ENCODE measurements at places on chromosomes 5 and 9. TPM values are rescaled to one million over a fixed set of nuclear protein-coding genes. Genes with fewer than 3 reads are reported as not detected.

GABBR2 gene
- 0.80 TPM for total RNA-seq

TXN gene
- 71.6 TPM for total RNA-seq

SOHLH1 gene
- not detected for total RNA-seq

SPATA31A5 gene
- not detected for total RNA-seq

DPM2 gene
- 5.3 TPM for total RNA-seq

KIF24 gene
- total RNA-seq, result 0.53 TPM

DNA sequence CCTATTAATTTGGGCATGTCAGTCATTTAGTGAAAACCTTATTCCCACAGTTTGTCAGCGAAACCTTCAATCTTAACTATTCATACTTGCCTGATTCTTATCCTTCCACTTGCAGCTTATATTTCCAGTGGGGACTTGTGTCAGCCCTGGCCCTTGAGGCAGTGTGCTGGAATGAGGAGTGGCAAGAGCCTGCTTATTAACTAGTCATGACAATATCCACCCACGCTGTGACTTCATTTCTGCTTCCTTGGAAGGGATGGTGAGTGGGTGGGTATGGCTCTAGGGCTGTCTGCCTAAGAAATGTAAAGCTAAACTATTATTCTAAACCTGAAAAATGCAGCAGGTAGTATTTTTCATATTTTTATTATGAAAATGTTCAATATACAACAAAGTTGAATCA is 34.0 kb upstream of the LURAP1L start:
- H3K4me1 ChIP-seq, result no peaks in the 10 kb centered on the region
- H3K27ac ChIP-seq, result no peak overlapping the region
- no peaks in the 10 kb centered on the region for H3K27me3 ChIP-seq

GRCh38 chr9:137772281-137772873 is 105.2 kb upstream of the CACNA1B start:
- no peak overlapping the region for H3K27ac ChIP-seq
- H3K27me3 ChIP-seq, result no peaks in the 10 kb centered on the region
- H3K4me1 ChIP-seq, result no peaks in the 10 kb centered on the region
- H3K4me3 ChIP-seq, result no peak overlapping the region

- no peak for DNase-seq
- H3K4me1 ChIP-seq, result peaks cover 51% of the 10 kb centered on the region
- H3K4me3 ChIP-seq, result peak overlapping the region; percentile 72
- H3K36me3 ChIP-seq, result no peaks in the 10 kb centered on the region
- peak overlapping the region; percentile 90 for H3K27ac ChIP-seq
Measured at GRCh38 chr5:7397937-7398336, 2.0 kb downstream of the ADCY2 start.

DNA sequence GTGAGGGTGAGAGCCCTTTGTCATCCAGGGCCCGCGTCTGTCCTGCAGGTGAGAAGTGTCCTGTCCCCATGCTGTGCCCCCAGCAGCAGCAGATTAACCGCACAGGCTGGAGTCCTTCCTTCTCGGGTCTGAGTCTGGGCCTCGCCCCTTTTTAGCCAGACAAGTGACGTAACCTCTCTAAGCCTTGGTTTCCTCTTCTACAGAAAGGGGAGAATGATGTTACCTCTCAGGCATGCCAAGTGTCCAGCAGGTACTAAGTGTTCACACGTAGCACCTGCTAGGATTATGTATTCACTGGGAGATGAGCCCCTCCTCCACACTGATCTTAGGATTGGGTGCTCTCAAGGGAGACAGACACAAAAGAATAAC is 6.9 kb downstream of the NEURL1B start:
- no peaks in the 10 kb centered on the region for H3K27me3 ChIP-seq
- no peaks in the 10 kb centered on the region for H3K36me3 ChIP-seq
- H3K4me3 ChIP-seq, result no peak overlapping the region

- DNase-seq, result no peak
- H3K4me1 ChIP-seq, result peaks cover 19% of the 10 kb centered on the region
- no peaks in the 10 kb centered on the region for H3K36me3 ChIP-seq
- no peaks in the 10 kb centered on the region for H3K27me3 ChIP-seq
Measured at GRCh38 chr5:174306345-174307030, 261.0 kb downstream of the NSG2 start.

GRCh38 chr9:27626244-27627187 is 53.2 kb upstream of the C9orf72 start:
- no peak overlapping the region for H3K4me3 ChIP-seq
- H3K27me3 ChIP-seq, result no peaks in the 10 kb centered on the region
- no peaks in the 10 kb centered on the region for H3K36me3 ChIP-seq
- H3K4me1 ChIP-seq, result no peaks in the 10 kb centered on the region
- H3K27ac ChIP-seq, result no peak overlapping the region
- DNase-seq, result no peak

DNA sequence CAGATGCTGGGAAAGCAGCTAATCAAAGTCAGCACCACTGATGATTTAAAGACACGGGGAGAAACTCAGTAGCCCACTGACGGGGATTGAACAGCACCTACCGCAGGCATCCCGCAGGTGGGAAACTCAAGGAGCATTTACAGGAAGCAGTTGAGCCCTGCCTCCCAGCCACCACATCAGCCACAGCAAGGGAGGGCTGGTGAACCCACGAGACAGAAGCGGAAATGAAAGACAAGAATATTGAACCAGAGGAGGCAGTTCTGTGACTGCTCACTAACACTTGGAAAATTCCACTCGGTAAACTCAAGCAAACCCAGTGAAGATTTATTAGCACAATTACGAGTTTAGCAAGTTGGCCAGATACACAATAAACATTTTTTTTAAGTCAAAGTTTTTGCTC is 10.6 kb upstream of the FAM163B start:
- H3K27ac ChIP-seq, result no peak overlapping the region
- no peaks in the 10 kb centered on the region for H3K36me3 ChIP-seq
- peaks cover 31% of the 10 kb centered on the region for H3K27me3 ChIP-seq
- DNase-seq, result no peak

DNA sequence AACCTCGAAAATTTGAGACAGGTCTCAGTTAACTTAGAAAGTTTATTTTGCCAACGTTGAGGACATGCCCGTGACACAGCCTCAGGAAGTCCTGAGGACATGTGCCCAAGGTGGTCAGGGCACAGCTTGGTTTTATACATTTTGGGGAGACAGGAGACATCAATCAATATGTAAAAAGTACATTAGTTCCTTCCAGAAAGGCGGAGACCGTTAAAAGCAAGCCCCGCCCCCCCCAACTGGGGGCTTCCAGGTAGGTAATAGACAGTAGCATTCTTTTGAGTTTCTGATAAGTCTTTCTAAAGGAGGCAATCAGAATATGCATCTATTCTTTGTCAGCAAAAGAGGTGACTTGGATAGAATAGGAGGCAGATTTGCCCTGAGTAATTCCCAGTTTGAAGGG is 599 bp upstream of the MOCS2 start:
- H3K4me1 ChIP-seq, result peaks cover 18% of the 10 kb centered on the region
- DNase-seq, result no peak
- no peaks in the 10 kb centered on the region for H3K27me3 ChIP-seq
- peak overlapping the region; percentile 81 for H3K4me3 ChIP-seq
- H3K36me3 ChIP-seq, result peaks cover 5% of the 10 kb centered on the region

DNA sequence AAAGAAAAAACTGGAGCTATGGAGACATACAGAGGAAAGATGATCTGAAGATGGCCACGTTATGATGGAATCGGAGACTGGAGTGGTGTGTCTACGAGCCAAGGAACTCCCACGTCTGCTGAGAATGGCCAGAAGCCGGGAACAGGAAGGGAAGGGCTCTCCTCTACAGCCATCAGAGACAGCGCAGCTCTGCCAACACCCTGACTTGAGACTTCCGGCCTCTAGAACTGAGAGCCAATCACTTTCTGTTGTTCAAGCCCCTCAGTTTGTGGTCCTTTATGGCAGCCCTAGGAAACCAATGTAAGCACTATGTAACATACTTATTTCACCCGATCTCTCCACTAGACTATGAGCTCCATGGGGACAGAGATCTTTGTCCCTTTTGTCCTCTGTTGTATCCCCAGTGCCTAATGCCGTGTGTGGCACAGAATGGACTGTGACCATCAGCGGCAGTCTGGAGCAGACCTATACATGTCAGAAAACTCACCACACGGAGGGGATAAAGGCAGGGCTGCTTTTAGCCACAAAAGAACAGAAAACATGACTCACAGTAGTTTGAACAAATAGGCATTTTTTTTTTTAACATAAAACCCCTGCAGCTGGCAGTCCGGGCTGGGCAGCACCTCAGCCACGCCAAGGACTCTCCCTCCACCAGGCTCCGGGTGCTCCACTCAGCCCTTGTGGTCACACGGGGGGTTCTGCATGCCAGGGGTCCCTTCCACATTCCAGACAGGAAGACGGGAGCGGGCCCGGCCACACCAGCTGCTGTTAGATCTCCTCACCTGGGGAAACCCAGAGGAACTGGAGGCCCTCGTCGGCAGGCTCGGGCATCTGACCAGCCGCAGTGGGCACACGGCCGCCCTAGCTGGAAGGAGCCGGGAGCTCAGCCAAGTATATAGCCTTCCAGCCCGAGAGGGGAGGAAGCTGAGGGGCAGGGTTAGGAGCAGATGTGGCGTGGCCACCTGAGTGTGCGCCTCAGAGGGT is 16.1 kb upstream of the MXD3 start:
- H3K36me3 ChIP-seq, result no peaks in the 10 kb centered on the region
- no peaks in the 10 kb centered on the region for H3K27me3 ChIP-seq
- H3K4me1 ChIP-seq, result no peaks in the 10 kb centered on the region
- DNase-seq, result no peak
- no peak overlapping the region for H3K4me3 ChIP-seq
- H3K27ac ChIP-seq, result peak overlapping the region; percentile 3
